CMK (cell line): ENCODE measurements at places on chromosomes 16 and 17.

DNA sequence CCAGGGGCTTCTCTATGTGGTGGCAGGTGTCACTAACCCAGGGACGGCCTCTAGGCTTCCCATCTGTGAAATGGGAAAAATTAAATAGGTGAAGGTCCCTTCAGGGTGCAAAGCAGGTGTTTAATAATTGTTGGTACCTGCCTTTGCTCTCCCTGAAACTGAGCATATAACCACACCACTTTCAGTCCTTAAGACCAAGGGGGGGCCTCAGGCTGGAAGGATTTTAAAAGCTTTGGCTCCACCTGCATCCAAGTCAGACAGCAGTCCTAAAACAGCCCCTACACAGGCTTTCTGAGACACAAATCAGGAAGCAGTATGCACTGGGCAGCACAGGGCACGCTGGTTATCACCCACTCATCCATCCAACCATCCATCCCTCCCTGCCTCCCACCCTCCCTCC is 55.0 kb downstream of the TK2 start:
- no peak for DNase-seq

- no peak for DNase-seq
These were observed 8.9 kb downstream of the CCP110 start for GRCh38 chr16:19532601-19533000.

GRCh38 chr17:35432176-35433074 is at the start of gene SLFN12:
TSS of gene SLFN12 (minus strand) at chr17:35432500. CDS start at chr17:35423028, 9,472 bp downstream.
- DNase-seq: no peak

DNA sequence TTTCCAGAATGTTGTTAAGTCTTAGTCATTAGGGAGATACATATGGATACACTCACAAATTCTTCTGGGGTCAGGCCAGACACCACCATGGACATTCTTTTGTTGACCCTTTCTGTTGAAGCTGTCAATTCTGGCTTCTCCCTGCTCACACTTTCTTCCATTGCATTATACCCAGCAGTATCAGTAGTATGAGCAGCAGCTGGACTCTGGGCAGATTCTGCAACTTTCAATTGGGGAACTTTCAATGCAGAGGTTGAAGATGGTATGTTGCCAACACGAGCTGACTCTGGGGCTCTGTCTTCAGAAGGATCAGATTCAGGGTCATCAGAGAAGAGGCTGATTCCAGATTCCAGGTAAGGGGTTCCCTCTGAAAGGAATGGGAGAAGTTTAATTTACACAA is 45.8 kb downstream of the RND2 start:
- no peak for DNase-seq

- DNase-seq: no peak
These were observed 7.3 kb downstream of the MYOCD start for GRCh38 chr17:12672947-12673346.

DNA sequence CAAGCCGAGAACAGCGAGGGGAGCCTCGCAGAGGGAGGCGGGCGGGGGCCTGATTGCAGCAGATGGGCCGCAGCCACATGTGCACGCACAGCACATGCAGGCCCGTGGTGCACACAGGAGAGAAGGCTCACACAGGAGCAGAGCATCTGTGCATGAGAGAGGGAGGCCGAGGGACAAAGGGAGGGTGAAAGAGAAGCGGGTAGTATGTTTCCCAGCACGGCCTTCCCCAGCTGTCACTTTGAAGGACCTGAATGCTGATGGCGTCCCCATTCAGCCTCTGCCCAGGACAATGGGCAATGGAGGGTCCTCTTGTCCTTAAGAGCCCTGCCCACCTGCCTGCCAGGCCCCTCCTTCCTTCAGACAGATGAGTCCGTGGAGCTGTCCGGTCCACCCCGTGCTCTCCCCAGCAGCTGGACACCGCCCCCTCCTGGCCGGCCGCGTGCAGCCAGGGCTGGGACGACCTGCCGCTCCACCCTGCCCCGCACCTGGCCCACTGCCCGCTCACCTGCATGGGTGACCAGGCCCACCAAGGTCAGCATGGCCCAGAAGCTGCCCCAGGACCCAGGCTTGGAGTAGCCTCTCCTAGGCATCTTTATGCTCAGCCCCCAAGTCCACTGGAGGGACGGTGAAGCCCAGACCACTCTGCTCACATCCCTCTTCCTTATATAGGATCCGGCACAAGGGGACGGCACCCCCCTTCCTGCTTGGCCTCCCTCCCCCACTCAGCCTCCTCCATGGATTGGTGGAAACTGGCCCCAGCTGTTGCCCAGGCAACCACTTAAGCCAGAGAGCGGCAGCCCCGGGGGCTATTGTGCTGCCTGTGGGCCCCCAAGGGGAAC is at the start of gene BTBD17:
TSS of gene BTBD17 (minus strand) at position 639 of the 839 bp plus-strand sequence. CDS start at position 590, 49 bp downstream.
- no peak for DNase-seq

GRCh38 chr17:36641877-36642845 is 40.8 kb downstream of the MRM1 start:
- DNase-seq: no peak

- DNase-seq: no peak
These were observed 26.4 kb downstream of the KIFC3 start for GRCh38 chr16:57775661-57776469.

DNA sequence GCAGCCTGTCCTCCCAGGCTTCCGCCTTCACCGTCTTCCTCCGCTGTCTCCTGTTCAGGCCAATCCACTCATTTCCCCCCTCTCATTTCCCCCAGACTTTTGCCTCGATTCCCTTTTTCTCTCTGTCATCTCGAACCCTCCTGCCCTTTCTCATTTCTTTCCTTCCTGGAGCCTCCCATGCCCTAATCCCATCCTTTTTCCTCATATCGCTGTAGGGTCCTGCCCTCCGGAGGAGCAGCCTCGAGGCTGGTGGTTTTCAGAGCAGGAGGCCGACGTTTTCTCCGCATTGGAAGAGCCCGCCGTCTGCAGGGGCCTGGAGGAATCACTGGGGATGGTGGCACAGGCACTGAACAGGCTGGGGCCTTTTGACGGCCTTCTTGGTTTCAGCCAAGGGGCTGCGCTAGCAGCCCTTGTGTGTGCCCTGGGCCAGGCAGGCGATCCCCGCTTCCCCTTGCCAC is 597 bp downstream of the OVCA2 start:
- no peak for DNase-seq

GRCh38 chr17:41812381-41813151 is at the start of gene FKBP10:
TSS of gene FKBP10 (plus strand) at chr17:41813004. CDS start at chr17:41813035, 31 bp downstream.
- no peak for DNase-seq

DNA sequence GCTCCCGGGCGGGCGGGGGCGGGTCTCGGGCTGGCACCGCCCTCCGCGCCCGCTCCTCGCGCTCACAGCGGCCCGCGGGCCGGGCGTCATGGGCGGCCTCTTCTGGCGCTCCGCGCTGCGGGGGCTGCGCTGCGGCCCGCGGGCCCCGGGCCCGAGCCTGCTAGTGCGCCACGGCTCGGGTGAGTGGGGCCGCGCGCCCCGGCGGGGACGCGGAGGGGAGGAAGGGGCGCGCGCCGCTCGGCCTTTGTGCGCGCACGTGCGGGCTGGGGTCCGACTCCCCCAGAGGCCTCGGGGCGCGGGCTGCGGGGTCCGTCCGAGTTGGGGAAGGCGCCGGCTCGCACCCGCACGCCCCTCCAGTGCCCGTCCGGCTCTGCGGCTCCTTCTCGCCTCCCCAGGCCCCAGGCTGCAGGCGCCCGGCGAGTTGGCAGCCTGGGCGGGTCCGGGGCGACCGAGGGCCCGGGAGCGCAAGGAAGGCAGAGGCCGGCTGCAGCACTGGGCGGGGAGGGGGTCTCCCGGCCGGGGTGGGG is at the start of gene NME4:
TSS of gene NME4 (plus strand) at position 65 of the 527 bp plus-strand sequence. CDS start at position 89, 24 bp downstream.
- no peak for DNase-seq

DNA sequence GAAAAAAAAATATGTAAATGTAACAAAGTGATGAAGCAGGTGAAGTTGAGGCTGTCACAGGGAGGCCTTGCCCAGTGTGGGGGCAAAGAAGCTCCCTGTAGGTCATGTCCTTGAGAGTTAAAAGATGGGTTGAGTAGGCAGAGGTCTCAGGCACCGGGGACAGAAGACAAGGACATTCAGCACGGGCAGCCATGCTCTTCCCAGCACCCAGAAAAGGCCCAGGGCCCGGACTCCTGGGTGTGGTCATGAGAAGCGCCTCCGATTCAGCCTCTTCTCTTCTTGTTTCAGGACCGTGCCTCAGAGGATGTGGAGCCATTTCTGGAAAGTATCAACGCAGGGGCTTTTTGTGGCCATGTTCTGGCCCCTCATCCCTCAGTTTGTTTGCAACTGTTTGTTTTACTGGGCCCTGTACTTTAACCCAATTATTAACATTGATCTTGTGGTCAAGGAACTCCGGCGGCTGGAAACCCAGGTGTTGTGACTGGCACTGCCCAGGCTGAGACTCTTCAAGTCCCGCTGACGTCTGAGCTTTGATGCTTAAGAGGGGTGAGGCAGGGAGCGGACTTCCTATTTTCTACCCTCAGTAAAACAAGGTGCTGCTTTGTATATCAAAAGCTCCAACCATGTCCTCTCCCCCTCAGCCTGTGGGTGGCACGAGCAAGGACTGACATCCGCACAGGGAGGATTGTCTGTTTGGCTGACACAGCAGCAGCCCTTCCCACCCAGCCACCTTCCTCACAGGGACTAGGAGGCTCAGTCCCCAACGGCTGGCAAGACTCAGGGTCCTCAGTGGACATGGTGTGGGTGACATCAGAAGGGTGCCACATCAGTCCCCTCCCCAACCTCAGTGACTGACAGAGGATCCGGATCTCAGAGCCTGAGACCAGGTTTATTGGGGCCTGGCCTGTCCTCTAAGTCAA is 26.5 kb downstream of the PLA2G10 start:
- no peak for DNase-seq

DNA sequence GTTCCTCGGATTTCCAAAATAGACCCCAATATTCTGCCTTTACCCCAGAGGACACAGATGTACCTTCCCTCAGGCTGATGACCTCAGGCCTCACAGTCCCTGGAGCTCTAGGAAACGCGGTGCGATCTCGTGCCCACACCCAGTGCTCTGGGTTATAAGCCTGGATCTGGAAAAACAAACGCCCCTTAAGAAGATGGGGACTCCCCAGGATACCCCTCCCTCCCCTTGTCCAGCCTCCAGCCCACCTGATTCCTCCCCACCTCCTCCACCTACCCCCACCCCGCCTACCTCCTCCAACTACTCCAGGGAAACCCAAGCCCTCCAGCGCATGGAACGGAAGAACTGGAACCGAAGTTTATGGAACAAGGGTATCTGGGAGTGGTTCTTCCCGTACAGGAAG is 19.1 kb downstream of the PRR11 start:
- no peak for DNase-seq

GRCh38 chr17:10294180-10294579 is 78.6 kb downstream of the MYH13 start:
- DNase-seq: no peak

GRCh38 chr16:17026600-17027242 is 444.0 kb downstream of the XYLT1 start:
- no peak for DNase-seq

DNA sequence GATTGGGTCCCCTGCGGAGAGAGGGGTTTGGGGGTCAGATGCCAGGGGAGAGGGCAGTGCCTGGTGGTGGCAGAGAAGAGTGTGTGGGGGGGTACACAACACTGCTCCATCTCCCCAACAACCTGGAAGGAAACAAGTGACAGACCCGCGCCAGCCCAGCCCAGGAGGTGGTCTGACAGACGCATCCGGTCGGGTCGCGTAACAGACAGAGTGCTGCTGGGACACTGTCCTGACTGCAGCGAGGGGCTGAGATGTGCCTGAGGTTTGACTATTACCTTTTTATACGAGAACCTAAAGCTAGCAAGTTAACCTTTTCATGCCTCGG is 16.2 kb downstream of the UNC13D start:
- DNase-seq: no peak

- DNase-seq: no peak
These were observed 80.5 kb downstream of the CREBBP start for GRCh38 chr16:3800019-3800418.

- DNase-seq: no peak
These were observed 10.3 kb downstream of the KIFC3 start for GRCh38 chr16:57791893-57792461.

- DNase-seq: no peak
These were observed 460.9 kb downstream of the SLC39A11 start for GRCh38 chr17:72631568-72631948.

- no peak for DNase-seq
These were observed 37.1 kb upstream of the FOXJ1 start for GRCh38 chr17:76178124-76178523.

- no peak for DNase-seq
These were observed 116.6 kb upstream of the TNRC6C start for GRCh38 chr17:77841742-77842527.

DNA sequence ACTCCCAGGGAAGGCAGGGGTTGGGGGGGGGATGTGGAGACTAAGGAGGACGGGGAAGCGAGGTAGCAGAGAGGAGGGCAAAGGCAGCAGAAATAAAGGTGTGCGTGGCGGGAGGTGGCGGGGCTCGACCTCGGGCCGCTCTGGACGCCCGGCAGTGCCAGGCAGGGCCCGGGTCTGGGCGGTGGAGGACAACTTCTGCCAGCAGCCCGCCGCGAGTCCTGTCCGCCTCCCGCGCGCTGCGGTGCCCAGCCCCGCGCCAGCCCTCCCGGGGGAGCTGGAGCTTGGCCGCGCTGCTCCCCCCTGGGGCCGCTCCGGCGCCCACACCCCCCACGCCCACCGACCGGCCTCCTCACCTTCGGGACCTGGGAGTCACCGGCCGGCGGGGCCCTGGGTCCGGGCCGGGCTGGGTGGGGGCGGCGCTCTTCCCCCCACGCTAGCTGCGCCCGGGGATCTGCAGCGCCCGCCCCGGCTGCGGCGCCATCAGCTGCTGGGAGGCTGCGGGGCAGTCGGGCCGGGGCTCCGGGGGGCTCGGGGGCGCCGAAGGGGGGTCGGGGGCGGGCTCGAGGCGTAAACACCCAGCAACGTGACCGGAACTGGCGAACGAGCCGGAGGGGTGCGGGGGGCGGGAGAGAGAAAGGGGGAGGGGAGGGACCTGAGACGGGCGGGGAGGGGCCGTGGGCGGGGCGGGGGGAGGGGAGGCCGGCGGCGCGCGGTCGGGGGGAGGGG is at the start of gene CCDC92B:
TSS of gene CCDC92B (minus strand) at position 595 of the 726 bp plus-strand sequence. CDS start 14,507 bp downstream, outside the sequence.
- no peak for DNase-seq

DNA sequence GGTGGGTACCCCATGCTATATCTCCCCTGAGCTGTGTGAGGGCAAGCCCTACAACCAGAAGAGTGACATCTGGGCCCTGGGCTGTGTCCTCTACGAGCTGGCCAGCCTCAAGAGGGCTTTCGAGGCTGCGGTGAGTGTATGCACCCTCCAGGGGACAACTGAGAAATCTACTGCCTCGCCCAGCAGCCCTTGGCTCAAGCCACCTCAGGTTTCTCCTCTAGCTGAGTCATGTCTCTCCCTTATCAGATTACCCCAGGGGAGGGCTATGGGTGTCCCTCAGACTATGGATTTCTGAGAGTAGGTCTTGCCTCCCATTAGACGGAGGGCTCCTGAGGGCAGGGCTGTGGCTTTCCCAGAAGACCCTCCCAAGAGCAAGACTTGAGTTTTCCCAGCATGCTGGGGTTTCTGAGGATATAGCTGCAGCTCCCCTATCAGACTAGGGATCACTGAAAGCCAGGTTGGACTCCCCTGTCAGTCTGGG is 6.7 kb downstream of the NEK8 start:
- DNase-seq: no peak

- no peak for DNase-seq
These were observed 212.9 kb upstream of the CHMP6 start for GRCh38 chr17:80778716-80779115.

DNA sequence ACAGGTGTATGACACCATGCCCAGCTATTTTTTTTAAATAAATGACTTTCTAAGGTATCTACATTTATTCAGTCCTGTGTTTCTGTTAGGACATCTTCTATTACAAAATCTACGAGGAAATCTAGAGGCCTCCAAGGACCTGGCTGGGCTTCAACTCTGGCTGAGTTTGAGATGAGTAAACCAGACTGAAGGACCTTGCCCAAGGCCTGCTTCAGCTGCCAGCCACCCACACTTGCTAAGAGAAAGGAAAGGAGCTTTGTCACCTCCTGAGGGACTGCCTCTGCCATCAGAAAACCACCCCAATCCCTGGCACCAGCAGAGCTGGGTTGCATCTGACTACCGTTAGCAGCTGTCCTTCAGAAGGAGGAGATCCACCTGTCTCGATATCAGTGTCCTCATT is 1.3 kb upstream of the MYO1D start:
- DNase-seq: no peak
